Upper lobe of right lung (tissue), 1 donor: ENCODE measurements at places on chromosomes 6 and 20.

DNA sequence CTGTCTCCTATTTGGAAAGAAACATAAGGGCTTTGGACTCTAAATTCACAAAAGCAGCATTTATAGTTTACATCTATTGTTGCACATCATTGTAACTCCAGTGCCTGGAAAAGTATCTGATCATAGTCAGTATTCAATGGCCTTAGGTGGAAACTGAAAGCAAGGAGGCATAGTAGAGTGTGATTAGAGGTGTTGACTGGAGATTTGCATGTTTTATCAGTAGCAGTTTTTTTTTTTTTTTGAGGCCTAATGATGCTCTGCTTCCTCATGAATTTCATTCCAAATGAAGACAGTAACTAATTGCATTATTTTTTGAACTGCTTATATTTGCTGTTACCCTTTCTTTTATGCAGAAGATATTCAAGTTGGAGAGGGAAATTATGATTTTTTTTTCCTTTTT lies 213.2 kb upstream of the FLRT3 start:
- DNase-seq: no peak

DNA sequence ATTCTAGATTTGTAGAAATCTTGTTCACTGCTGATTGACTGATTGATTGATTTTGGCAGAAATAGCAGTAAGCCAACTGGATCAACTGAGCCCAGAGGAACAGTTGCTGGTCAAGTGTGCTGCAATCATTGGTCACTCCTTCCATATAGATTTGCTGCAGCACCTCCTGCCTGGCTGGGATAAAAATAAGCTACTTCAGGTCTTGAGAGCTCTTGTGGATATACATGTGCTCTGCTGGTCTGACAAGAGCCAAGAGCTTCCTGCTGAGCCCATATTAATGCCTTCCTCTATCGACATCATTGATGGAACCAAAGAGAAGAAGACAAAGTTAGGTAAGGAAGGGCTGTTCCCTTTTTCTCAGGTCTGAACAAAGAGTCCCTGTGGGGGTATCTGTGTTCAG lies 31.2 kb downstream of the TREML1 start:
- DNase-seq: no peak

GRCh38 chr6:99378636-99379035 lies 15.4 kb downstream of the COQ3 start:
- no peak for DNase-seq

DNA sequence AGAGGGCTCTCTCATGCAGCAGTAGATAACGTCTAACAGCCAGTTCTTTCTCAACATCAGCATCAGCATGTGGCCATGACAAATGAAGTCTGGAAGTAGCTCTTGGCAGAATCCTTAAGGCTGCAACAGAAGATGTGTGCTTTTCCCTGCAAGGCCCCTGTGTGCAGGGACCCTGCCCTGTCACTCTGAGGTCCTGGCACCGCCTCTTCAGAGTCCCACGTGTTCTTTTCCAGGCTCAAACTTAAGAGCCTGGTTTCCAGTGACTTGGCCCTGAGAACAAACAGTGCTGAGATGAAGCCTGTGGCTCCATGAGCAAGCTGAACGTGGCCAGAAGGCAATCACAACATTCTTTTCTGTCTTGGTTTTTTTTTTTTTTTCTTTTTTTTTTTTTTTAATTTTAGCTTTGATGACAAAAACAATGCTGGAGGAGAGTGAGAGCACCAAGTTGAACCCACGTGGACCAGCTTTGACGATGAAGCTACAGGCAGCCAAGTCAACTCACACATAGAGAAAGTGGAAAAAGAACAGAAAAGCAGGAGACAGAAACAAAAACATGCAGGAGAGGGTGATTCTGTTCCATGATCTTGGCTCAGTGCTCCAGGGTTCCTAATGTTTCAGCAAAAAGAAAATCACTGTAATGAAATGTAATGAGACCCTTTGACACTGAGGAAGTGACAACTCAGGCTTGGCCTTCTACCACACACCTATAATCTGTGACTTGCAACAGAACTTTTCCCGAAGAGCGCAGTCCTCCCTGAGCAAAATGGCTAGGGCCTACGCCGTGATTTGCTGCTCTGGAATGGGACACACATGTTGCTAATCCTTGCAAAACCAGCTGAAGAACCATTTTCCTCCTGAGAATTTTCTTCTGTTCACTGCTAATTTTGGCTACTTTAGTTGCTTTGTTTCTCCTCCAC lies 86.1 kb downstream of the FOXC1 start:
- no peak for DNase-seq

GRCh38 chr6:98578016-98578415 lies 256.4 kb upstream of the POU3F2 start:
- no peak for DNase-seq

- DNase-seq: no peak
Observed at GRCh38 chr20:10314198-10314597, 95.6 kb downstream of the SNAP25 start.

- DNase-seq: no peak
Observed at GRCh38 chr20:35866418-35867202, 87.7 kb downstream of the SCAND1 start.

DNA sequence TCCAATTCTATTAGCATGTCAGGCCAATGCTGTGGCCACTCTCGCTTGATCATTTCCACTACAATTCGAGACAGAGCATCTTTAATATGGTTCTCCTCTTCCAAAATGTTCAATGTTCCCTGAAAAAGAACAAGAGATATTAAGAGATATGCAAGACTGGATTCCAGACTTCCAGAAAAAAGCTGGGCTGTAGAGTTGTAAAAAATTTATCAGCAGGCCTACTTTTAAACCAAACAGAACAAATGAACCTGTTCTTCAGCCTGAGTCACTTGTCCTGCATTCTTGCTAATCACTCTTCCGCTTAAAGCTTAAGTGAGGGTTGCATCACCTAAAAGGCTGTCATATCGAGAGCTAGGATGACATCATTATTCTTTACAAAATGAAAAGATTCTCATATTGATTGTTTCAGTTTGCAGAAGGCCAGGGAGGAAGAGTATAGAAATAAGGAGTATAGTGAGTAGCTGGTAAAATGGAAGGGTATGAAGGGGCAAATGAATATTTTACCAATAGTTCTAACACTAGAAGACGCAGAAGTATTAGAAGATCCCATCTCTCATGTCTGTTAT lies 4.9 kb downstream of the XPO5 start:
- no peak for DNase-seq

GRCh38 chr6:14573267-14573666 lies 455.7 kb downstream of the CD83 start:
- no peak for DNase-seq

DNA sequence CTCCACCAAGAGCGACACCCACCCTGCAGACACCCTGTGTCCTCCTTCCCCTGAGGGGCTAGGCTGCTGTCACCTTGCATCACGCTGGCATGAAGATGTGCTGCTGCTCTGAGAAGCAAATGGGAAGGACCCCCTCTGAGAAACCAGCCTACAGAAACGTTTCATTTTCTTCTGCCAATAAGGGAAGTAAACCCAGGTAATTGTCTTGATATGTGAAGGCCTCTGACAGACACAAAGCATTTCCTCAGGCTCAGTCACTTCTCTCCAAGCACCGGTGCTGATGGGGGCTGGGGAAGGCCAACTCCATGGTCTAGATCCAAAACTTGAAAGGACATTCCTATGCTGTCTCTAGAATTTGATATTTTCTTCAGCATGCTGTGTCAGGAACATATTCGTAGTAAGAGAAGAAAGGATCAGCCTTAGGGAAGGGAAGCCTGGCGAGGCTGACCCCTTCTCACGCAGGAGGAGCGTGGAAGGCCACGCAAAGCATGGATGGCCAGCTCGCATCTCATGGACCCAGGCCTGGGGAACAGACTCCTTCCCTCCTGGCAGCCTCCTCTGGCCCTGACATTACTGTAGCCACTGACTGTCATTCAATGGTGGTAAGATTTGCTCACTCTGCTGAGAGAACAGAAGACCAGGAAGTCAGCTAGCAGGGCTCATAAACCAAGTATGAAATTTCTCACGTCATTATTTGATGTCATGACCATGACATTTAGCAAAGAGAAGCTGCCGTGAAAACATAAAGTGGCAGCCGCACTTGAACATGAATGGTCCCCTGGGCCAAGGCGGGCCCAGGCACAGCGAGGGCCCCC lies 20.4 kb downstream of the ACSS1 start:
- no peak for DNase-seq

- DNase-seq: no peak
Observed at GRCh38 chr20:14963262-14963663, 625.9 kb upstream of the FLRT3 start.

- DNase-seq: no peak
Observed at GRCh38 chr6:155177363-155177961, 86.4 kb upstream of the CLDN20 start.
